ENCODE measurements at places on chromosomes 3 and 15.

- no peak for DNase-seq
Observed at GRCh38 chr15:69377216-69377970, 36.8 kb upstream of the KIF23 start.

DNA sequence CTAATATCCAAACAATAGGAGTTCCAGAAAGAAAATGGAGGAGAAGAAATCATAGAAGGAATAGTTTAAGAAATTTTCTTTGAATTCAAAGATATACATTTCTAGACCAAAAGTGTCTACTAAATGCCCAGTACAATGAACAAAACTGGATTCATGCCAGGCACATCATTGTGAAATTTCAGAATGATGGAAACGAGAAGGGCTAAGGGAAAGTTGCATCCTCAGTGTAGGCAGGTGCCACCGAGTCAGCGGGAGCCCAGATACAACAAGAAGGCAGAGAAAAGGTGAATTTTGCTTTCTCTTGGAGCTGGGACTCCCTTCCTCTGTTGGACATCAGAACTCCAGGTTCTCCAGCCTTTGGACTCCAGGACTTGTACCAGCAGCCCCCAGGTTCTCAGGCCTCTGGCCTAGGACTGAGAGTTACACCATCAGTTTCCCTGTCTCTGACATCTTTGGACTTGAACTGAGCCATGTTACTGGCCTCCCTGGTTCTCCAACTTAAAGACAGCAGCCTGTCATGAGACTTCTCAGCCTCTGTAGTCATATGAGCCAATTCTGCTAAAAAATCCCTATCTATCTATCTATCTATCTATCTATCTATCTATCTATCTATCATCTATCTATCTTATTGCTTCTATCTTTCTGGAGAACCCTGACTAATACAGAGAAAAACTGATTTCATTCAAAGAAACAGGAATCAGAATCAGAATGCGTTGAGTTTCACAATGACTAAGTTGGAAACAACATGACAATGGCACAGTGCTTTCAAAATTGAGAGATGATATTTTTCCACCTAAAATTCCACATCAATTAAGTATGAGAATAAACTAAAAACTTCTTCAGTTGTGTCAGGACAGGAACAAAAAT is 207.7 kb downstream of the FAM43A start:
- DNase-seq = no peak

DNA sequence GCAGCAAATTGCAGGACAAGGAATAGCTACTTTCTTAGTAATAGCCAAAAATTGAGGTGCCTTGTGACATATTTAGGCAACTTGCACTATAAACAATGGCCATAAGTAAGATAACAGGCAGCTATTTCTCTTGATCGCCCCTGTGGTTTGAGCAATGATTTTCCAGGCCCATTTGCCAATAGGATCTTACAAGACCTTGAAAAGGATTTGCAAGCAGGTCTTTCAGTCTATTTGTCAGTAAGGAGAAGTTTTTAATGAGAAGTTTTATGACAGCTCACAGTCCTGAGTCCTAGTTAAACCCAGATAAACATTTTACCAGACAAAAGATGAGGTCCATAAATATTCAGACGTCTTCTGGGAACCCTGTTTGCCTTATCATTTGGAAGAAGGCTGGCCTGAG is 645.5 kb downstream of the RBMS3 start:
- DNase-seq = no peak

DNA sequence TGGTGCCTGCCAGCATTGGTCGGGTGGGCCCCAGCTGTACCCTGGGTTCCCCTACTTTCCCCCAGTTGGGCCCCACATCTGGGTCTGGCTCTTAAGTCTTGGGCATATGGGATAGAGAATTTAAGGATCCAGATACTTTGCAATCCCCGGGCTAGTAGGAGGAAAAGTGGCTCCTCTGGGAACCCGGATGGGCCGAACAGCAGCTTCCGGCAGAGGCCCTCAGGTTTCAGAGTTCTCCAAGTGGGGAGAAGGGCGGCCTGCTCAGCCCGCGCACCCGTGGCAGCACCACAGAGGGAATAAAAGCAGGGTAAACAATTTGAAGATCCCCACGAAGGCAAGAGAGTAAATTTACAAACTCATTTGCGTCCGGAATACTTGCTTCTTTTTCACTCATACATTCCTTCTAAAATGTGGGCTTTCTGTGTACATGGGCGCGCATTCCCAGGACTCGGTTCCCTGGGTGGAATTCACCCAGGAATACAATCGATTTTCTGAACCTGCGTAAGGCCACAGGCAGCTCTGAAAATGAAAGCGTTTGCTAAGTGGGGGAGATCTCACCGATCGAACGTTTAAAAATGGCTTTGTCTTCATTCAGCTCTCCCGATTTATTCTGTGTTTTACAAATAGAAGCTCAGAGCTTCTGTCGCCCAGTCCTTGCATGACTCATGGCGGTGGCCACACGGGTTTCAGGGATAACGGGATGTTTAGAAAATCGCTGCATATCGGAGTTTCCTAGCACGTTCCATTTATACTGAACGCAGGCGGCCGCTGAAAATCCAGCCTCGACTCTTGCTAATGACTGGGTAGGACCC is 74.0 kb upstream of the POLG start:
- no peak for DNase-seq

GRCh38 chr15:51341366-51342226 is at the start of gene GLDN:
Gene GLDN, plus strand, starts transcription at chr15:51341655. Its CDS starts 30 bp downstream, at chr15:51341685.
- DNase-seq = no peak

DNA sequence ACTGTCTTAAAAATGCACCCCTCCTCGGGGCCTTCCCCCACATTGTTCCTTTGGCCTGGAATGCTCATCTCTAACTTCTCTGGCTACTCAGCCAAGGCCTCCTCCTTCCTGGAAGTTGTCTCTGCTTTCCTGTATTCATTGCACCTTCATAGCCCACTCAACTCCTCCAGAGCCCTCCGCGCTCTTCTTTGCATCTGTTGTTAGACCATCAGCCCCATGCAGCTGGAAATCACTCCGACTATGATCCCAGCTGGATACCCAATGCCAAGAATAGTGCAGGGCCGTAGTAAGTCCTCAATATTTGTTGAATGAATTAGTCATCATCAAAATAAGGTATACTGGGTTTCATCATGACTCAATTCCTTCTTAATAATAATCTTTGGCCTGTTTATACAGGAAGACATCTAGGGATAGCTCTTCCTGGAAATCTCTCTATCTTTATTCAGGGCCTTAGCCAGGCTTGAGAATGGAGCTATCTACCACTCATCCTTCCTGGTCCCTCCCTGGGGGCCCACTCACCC is 112.7 kb downstream of the SYNPR start:
- no peak for DNase-seq

DNA sequence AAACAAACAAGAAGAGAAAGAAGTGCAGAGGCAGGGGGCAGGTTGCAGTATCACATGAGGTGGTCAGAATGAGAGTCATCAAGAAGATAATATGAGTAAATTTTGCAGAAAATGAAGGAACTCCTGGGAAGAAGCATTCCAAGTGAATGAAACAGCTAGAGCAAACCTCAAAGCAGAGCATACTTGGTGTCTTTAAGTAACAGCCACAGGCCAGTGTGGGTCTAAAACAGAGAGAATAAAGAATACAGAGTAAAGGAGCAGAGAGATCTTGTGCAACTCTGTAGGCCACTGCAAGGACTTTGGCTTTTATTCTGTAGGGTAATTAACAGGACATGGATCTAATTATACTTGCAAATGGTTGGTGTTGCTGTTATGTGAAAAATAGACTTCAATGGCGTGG is 81.3 kb downstream of the STAC start:
- no peak for DNase-seq

DNA sequence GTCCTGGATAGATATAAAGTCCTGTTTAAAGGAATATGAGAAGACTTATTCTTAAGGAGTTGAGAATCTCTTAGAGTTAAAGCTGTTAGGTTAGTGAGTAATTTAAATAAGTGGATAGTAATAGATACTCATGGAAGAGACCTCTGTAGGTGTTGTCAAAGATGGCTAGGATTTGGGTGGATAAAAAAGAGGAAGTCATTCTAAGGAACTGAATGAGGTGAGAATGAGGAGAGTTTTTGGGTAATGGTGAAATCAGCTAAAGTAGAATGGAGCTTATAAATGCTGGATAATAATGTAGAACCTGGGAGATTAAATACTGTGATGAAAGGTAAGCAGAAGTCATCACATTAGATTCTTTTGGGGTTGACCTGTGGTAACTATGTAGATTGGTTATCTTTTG is 8.1 kb downstream of the ARIH1 start:
- DNase-seq = no peak

DNA sequence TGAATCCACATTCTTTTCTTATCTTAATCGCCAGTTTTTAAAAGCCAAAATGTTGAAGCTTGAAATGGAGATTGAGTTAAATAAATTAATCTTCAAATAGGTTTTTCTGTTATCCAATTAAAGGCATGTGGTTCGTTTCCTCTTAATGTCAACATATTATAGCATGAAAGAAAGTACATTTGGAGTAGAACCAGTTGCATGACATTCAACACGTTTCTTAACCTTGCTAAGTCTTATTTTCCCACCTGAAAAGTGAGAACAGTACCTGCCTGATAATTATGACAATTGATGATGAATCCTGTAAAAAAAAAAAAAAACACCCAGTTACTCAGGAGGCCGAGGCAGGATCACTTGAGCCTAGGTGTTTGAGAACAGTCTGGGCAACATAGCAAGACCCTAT is 29.3 kb downstream of the PIAS1 start:
- no peak for DNase-seq

DNA sequence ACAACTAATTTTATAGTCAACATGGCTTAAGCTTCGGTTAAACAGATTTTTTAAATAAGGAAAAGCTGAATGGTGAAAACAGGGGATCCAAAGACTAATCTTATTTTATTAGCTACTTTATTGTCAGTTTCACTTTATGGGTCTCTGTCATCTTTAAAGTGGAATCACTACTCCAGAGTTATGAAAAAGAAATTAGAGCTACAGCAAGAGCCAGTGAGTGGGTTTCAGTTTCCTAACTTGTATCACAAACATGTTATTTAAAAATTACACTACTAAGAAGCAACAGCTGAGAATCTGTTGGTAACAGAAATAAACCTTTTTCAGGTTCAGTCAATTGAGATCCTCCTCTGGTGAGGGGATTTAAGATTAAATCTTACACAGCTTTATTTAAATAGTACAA is 10.0 kb downstream of the PHC3 start:
- no peak for DNase-seq

- no peak for DNase-seq
Observed at GRCh38 chr3:101329016-101329673, 8.8 kb upstream of the IMPG2 start.

GRCh38 chr15:54841701-54842305 is 354.9 kb downstream of the RSL24D1 start:
- no peak for DNase-seq

GRCh38 chr15:93035092-93035915 is 53.7 kb downstream of the RGMA start:
- DNase-seq = no peak

DNA sequence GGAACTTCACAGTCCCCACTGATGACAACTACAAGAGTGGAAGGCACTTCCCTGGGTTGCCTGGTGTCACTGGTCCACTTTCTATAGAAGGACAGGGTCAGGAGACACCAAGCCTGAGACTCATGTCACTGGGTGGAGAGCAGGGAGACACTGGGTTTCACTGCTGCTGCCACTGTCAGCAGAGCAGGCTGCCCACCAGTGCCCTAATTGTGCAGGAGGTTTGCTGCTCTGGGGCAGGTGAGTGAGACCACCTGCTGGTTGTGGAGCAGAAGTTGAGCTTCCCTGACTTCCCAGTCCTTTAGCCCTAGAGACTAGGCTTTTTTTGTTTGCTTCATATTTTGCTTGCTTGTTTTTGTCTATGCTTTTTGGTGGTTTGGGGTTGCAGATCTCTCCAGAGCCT is 528.4 kb upstream of the RGMA start:
- no peak for DNase-seq

DNA sequence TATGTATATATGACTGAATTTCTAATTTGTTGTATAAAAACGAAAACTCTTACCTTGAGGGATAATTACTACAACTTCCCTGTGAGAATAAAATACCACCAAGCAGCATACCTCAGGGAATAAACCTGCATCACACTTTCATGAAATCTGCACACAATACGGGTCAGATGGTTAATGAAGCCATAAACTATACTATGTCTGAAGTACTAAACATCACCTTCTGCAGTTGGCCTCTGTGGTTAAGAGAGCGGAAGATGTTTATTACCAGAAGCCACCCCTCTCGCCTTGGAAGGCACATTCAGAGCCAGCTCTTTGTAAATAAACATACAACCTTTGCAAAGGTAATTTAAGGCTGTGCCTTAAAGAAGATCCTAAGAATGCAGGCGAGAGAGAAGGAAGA is 462.1 kb upstream of the NR2F2 start:
- no peak for DNase-seq

DNA sequence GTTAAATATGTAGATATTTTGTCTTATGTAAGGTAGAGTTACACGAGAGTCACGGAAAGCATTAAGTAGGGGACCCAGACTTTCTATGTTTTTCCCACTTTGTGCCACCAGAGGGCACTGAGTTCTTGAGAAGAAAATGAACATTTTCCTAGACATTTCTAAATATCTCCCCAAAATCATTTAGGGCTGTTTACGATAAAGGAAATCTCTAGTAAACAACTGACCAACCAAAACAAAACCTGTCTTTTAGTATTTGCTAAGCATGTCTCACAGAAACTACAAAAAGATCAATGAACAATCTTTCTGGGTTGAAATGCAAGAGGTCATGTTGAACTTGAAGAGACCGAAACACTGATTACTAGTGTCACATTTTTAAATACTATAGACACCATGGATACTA is 16.1 kb downstream of the POU1F1 start:
- DNase-seq = no peak

GRCh38 chr3:83233715-83234114 is 1472.3 kb upstream of the GBE1 start:
- no peak for DNase-seq

- DNase-seq = no peak
Observed at GRCh38 chr3:50370594-50370993, 11.3 kb upstream of the TMEM115 start.

GRCh38 chr3:3862534-3862933 is 63.3 kb downstream of the LRRN1 start:
- no peak for DNase-seq

DNA sequence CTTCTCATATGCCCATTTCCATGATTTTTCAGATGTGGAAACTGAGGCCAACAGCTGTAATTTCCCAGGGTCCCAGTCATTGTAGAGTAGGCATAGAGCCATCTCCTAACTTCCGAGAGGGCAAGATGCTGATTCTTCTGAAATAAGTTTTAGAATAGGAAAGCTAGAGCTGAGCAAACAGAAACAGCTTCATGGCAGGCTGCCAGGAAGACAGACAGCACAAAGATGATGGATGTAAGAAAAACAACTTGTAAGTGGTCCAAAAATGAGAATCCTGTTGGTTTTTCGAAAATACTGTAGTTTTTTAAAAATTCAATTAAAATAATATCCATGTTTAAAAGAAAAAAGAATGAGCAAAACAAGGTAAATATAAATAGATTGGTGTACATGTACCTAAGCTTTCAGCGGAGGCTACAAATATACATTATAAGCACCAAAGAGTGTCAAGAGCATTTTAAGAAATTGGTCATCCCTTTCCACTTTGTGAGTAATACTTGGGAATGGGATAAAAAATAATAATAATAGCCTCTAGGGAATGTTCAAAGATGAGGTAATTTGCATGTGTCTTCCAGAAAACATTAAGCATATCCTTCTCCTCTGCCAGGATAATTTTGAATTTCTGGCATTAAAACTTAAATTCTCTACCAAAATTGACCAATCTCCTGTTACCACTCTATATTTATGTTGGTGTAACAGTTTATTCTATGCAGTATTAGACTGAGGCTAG is 406.6 kb downstream of the MECOM start:
- DNase-seq = no peak

- no peak for DNase-seq
Observed at GRCh38 chr3:170909129-170909903, 879 bp upstream of the EIF5A2 start.

GRCh38 chr3:95297581-95297980 is 1234.7 kb downstream of the NSUN3 start:
- no peak for DNase-seq
